Activated T-helper 1 cell treated with anti-CD3 and anti-CD28 coated beads, Interleukin-2, amount 50 U/mL, for 16 hours (primary cell): ENCODE measurements at places on chromosomes 1 and 21.

- DNase-seq, result no peak
Observed at GRCh38 chr1:247322849-247323586, 8.6 kb downstream of the ZNF496 start.

- DNase-seq, result no peak
Observed at GRCh38 chr1:229383961-229384360, 41.1 kb upstream of the CCSAP start.

- DNase-seq, result no peak
Observed at GRCh38 chr1:185917646-185918045, 183.5 kb downstream of the HMCN1 start.

DNA sequence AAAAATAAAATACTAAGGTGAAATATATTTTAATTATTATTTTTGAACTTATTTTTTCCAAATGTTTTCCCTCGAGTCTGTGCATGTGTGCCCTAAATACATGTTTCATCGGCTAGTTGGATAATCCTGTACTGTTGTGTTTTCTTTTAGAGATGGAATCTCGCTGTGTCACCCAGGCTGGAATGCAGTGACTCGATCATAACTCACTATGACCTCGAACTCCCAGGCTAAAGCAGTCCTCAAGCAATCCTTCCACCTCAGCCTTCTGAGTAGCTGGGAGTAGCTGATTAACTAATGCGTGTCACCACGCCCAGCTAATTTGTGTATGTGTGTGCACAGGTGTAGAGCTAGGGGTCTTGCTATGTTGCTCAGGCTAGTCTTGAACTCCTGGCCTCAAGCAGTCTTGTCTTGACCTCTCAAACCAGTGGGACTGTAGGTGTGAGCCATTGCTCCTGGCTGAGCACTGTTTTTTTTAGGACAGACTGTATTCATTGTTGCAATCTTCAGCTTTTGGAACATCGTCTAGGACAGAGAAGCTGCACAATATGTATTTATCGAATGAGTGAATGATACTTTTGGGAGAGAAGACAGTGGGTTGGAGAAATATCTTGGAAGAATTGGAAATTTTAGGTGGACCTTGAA is 4.8 kb upstream of the TMCO1 start:
- no peak for DNase-seq

GRCh38 chr1:181185461-181185860 is 97.0 kb downstream of the IER5 start:
- DNase-seq, result no peak

DNA sequence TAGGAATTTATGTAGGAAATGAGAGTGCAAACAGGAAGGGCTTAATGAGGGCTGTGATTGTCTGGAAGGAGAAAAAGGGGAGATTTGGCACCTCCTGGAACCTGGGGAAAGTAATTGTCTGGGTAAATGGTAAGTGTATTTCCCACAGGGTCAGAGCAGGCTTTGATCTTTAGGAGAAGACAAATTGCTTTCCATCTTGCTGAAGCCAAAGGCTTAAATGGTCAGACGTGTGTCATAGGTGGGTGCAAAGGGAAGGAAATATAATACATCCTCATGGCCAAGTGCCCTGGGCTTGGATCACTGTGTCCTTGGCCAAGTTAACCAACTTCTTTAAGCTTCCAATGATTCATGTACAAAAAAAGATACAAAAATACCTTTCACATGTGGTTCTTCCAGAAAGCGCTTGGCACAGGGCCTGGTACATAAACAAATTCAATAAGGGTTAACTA is 1.3 kb upstream of the DUSP23 start:
- no peak for DNase-seq

- no peak for DNase-seq
Observed at GRCh38 chr1:38134294-38134755, 87.7 kb upstream of the POU3F1 start.

DNA sequence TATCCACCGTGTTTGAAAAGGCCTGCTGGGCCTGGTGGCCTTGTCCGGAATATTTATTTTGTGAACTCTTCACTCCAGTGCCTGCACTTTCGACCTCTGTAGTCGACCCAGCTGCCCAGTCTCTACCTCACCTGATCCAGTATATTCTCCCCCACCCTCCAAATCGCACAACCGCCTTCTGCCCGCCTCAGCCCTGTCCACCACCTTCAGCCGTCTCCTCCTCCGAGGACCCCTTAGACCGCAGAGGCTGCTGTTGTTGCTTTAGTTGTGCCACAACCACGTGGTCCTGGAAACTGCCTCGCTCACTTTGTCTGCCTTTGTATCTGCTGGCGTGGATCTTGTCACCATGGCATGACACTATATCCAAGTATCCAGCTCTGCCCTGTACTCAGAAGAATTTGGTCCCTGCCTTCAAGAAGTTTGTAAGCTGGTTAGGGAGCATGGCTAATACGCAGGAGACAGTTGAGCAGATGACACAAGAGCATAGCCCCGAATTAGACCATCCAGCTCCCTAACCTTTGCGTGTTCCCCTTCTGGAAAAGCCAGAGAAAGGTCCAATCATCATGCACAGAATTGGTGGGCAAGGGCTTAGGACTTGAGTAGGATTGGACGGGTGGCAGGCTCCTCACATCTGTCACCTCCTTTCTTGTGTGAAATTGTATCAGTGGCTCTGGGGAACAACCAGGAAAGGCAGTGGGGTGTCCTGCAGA is 1.5 kb downstream of the PHGDH start:
- no peak for DNase-seq

DNA sequence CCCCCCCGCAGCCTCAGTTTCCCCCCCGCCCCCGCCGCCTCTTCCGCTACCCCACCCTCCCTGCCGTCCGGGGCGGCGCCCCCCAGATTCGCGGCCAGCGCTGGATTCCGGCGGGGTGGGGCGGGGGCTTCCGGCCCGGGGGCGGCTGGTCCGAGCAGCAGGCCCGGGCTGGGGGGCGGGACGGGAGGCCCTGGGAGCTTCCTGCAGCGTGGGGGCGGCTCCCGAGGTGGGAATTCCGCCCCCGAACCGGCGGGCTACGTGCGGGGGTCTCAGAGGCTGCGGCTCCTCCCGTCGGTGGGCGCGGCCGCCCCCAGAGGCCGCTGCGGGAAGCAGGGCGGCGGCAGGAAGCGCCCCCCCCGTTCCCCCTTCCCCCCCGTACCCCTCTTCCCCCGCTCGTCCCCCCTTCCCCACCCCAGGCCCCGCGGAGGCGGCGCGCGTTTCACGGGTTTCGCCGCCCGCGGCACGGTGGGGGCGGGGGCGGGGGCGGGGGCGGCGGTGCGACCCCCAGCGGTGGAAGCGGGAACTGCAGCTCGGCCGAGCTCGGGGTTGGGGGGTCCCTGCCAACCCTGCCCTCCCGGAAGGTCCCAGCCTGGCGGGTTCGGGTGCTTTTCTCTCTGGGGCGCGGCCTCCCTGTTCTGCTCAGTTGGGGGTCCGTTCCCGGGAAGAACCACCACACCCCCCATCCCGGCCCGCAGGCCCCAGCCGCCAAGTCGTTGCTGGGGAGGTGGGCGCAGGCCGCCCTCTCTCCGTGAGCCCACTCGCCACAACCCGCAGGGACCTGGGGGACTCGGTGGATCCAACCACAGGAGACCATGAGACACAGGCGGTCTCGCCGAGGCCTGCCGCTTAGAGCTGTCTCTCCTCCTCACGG is 76.3 kb downstream of the MORN1 start:
- DNase-seq, result peak; percentile 50

DNA sequence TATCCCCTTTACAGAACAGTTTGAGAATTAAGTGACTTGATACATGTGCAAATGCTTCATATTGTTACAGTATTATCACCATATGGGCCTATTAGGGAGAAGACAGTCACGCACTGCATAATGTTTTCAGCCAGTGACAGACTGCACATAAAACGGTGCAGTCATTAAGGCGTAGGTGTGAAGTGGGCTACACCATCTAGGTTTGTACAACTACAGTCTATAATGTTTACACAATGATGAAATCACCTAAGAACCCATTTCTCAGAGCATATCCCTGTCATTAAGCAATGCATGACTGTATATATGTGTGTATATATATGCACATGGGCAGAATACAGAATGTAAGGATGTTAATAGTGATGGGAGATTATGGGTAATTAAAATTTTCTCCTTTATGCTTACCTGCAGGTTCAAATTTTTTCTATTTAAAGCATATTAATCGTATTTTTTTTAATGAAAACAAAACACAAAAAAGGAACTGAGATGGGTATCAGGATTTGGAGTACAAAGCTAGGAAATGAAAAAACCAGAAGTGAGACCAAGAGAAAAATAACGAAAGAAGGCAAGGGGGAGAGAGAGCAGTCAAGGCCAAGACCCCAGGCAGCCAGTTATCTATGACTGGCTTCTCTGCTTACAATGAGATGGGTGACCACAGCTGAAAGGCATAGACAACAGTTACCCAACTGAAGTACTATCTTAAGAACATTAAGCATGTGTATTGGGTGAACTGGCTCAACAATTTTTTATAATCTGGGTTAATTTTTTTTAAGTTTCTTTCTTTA is 122.9 kb upstream of the DAB1 start:
- no peak for DNase-seq
